Stimulated activated CD8-positive, alpha-beta memory T cell treated with anti-CD3 and anti-CD28 coated beads, Interleukin-15, amount 100 ng/mL, for 48 hours (primary cell): ENCODE measurements at places on chromosomes 1 and 21.
A peak's percentile ranks its signal among the peaks of the same experiment; 100 is the strongest.

DNA sequence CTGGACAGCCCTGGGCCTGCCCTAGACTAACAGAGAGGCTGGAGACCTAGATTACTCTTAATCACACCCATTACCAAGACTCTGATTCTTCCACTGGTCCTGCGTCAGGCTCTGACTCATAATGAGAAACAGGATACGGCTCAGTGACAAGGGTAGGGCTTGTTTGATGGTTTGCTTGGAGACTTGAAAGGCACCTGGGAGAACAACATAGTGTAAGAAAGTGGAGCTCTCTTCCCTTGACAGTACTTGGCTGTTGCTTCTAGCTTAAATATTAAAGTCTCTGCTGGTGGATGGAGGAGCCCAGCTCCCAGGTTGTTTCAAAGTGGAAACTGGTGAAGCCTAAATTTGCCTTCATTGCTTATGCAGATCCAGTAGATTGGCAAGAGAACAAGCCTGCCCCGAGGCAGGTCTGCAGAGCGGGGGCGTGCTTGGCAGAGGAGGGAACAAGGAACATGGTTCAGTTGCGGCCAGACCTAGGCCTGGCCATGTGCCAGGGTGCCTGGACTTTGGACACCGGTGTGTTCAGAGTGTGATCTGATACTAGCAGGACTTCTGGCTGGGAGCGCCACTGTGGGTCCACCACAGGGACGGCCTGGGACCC lies 480.6 kb downstream of the CAMTA1 start:
- no peak for DNase-seq

- DNase-seq = no peak
These were observed 20.8 kb downstream of the DISP3 start for GRCh38 chr1:11499601-11500331.

DNA sequence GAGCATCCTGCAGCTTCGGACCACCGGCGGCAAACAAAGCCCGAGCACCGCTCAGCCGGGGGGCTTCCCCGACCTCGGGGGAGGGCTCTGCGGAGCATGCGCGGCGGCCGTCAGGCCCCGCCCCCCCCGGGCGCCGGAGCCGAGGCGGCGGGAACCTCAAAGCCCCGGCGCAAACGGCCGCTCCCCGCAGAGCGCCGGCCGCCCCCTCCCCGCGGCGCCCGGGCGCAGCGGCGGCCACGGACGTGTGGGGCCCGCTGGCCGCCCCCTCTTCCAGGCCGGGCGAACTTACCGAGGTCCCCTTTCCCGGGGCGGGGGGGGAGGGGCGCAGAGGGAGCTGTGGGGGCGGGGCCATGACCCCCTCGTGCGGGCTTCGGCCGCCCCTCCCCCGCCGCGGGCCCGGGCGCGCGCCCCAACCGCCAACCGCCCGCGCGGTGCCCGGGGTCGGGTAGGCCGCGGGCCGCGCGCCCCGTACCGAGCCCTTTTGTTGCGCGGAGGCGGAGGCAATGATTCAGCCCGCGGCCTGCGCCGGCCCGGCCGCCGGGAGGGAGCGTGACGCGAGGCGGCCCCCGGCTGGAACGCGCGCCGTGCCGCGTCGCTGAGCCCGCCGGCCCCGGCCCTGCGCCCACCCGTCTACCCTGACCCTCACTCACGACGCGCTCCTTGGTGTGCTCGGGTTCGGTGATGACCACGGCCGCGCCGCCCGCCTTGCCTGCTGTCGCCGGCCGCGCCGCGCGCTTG lies 1.7 kb downstream of the RCC2 start:
- DNase-seq = peak; percentile 47

DNA sequence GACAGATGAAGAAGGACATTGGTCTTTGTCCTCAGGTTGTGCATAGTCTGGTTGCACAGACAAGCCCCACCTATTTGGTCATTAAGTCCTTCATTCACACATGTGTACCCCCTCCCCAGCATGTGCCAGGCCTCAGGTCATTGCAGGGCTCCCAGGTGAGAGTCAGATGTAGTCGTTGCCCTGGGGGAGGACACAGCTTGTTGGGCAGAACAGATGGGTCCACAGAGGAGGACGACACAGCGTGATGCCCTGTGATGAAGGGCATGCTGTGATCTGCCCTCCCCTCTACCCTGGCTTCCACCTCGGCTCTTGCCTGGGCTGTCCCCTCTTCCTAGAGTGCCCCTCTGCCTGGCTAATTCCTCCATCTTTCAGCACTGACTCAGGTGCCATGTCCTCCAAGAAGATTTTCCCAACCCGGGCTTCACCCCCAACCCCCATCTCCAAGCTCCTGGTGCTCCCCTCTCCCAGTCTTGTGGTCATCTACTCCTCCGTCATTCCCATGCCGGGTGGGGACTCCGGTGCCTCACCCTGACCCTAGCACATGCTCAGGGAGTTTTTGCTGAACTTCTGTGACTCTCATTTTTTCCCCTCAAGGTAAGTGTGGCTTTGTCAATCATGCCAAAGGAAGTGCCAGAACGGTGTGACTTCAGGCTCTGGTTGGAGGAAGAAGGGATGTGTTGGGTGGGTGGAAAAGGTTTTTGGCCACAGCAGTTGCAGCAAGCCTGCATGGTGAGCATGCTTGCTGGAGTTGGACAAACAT lies 220.5 kb downstream of the FOXD2 start:
- DNase-seq = no peak

DNA sequence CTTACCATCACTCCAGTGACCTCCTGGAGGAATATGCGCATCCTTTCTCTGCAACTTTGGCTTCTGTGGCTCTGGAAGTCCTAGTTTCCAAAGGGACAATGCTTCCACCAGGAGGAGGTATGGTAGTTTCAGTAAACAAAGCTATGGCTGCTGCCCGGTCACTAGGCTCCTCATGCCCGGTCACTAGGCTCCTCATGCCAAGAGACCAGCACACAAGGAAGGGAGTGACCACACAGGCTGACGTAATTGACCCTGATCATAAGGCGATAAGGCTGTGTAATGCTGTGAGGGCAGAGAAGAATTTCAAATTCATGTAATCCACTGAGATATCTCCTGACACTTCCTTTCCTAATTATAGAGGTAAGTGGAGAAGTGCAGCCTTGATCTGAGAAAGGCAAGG lies 102.9 kb downstream of the DTL start:
- no peak for DNase-seq

DNA sequence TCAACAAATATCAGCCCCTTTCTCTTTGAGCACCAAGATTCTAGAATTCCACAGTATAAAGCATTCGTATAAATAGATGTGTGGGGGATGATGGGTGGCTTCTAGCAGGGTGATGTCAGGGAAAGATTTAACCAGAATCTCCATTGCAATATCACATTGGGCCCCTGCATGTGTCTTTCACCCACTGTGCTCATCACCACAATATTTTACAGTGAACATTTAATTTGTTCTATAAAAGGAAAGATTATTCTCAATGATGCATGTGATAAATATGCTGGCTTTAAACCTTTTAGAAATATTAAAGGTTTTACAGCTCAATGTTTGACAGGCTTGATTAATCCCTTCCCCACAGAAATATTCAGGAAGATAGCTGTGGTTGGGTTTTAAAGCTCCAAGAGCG lies 457.8 kb upstream of the DAB1 start:
- no peak for DNase-seq

- DNase-seq = no peak
These were observed 531.5 kb upstream of the USP24 start for GRCh38 chr1:55746710-55747109.

GRCh38 chr1:203048555-203049051 lies 22.3 kb downstream of the PPFIA4 start:
- no peak for DNase-seq

GRCh38 chr1:241641773-241642592 lies 1.8 kb upstream of the CHML start:
- no peak for DNase-seq

GRCh38 chr1:172145231-172145651 lies 275.2 kb upstream of the C1orf105 start:
- DNase-seq = no peak

- DNase-seq = no peak
These were observed 100.0 kb downstream of the HHAT start for GRCh38 chr1:210428696-210429095.

DNA sequence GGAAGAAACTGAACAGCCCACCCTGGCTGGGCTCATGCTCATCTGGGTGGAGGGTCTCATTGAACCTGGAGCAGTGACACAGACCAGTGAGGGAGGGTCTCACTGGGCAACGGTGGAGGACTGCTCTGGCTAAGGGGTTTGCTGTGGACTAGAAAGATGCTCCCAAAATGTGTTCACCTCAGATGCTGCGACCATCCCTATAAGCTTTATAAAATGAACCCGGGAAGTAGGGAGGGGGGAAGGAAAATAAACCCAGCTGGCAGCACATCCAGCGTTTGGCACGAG lies 34.5 kb upstream of the LBR start:
- no peak for DNase-seq

DNA sequence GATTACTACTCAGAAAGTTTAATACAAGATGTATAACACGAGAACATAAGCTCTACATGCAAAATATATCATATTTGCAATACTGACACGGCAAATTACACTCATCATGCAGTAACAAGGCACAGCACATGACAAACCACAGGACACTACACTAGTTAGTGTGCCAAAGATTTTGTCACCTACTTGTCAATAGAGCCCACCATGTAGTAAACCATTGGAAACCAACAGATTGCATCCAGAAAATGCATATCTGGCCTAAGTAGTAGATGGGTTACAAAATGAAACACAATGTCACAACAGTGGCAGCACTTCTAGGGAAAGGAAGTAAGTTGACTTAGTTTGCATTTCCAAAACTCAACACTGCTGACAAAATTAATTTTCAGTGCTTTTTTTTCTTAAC lies 288.9 kb downstream of the KCNT2 start:
- no peak for DNase-seq

- no peak for DNase-seq
These were observed 47.4 kb downstream of the MAP3K7CL start for GRCh38 chr21:29177800-29178199.

DNA sequence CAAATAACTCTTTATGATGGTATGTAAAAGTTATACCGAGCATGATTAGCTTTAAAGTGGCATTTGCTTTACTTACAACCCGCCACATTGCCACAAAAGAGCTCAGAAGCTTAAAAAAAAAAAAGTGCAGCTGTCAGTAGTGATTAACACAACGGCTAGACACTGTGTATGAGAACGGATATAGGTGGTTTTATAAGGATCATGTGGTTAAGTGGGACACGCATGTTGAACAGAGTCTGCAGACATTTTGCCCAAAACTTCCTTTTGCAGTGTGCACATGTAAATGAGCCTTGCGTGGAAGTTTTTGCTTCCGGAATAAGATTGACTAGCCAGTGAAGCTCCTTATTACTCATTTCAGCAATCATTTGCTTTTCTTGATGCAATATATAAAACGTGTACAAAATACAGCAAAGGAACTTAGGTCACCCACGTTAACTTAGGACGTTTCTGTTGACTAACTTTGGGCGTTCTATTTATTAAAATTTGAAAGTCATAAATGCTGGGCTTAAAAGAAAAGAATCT lies 58.7 kb upstream of the RGS1 start:
- peak; percentile 36 for DNase-seq

- DNase-seq = no peak
These were observed 1023.2 kb downstream of the KCNT2 start for GRCh38 chr1:195584870-195585624.

DNA sequence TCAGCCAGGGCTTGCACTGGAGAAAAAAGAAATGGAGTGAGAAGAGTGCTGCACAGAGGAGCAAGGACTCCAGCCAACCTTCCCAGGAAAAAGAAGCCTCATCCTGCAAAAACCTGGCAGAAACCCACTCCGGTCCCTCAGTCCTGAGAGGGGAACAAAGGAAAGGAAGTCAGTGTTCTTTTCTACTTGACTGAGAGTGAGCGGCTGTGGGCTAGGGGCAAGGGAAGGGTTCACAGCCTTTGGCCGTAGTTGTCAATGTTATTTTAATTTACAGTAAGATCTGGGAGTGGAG lies 8.9 kb upstream of the GOLT1A start:
- DNase-seq = no peak

DNA sequence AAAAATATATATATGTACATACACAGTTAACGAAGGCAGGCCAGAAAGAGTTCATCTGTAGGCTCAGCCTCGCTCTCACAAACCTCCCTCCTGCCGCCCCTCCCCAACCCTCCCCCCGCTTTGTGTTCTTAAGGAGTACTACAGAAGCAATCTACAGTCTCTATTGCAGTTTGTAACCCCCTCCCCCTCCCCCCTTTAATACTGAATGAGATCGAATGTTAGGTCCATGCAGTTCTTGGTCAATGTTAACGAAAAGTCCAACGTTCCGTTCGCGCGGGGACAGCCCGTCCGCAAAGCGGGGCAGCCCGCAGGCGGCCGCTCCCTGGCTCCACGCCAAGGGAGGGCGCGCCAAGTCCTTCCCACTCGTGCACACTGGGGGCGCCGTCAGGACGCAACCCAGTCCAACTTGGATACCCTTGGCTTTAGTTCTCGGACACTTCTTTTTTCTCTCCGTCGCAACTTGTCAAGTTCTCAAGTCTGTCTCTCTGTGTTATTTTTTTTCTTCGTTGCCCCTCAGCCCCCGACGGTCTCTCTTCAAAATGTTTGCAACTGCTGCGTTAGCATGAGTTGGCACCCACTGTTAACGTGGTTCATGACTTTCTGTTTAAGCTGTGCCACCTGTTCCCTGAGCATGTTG lies 2.2 kb downstream of the JUN start:
- peak; percentile 32 for DNase-seq

DNA sequence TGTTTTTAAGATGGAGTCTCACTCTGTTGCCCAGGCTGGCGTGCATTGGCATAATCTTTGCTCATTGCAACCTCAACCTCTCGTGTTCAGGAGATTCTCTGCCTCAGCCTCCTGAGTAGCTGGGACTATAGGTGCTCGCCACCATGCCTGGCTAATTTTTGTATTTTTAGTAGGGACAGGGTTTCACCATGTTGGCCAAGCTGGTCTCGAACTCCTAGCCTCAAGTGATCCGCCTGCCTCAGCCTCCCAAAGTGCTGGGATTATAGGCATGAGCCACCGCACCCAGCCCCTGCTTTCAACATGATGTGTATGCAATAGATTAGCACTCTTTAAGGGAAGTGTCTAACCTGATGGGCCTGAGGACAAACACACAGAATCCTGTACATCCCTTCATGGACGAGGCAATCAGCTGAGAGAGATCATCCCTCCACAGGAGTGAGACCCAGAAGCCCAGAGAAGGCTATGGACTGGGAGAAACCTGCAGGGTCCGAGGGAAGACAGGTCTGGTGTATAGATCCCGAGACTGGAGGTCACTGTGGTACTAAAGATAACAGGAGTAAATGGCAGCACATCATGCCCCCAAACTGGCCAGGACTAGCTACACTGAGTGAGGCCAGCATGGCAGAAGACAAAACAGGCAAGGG lies 5.6 kb upstream of the DEGS1 start:
- no peak for DNase-seq

- DNase-seq = no peak
These were observed 28.1 kb downstream of the NDC1 start for GRCh38 chr1:53810007-53810406.

GRCh38 chr1:184624626-184625025 lies 130.0 kb downstream of the EDEM3 start:
- DNase-seq = no peak

DNA sequence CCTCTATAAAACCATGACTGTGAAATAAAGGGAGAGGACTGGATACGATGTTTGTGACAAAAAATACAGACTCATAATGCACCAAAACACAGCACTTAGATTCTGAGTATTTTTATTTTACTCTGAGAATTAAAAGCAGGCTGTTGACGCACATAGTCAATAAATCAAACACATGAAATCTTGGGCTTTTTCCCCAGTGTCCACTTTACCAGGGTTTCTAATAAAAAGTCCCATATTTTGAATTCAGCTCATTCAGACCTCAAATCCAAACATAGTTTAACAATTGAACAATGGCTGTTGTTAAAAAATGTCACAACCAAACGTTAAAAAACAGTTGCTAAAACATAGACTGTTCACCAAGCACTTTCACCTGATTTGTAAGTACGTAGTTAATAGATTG lies 553.4 kb downstream of the LTN1 start:
- no peak for DNase-seq
